ENCODE measurements at places on chromosomes 3 and 15.

DNA sequence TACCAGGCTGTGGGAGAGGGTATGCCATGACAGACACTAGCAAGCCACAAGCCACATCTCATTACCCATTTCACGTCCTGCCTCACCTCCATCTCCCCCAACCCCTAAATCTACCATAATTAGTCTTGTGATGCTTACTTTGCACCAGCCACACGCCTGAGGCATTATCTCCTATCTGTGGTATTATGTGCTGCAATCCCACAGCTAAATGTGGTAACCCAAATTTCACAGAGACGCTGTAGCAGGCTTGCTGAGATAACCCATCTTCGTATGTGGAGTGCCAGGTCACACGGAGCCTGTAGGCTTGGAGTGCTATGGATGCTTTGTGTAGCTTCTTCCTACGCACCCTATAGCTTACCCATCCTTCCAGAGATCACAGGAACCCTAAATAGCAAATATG lies 256.7 kb upstream of the KCNH8 start:
- DNase-seq, result no peak

DNA sequence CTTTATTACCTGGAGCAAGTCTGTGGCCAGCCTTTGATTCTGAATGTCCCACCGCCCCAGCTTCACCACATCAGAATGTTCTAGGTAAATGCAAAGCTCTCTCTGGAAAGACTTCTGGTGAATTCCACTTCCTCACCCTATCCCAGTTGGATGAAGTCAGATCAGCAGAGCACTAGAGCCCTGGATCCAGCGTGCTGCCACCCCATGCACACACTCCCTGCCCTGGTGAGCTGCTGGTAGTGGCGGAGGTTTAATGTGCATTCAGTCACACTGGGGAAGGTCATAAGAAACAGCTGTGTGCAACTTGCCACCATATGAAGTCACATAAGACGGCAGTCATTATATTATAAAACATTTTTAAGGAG lies 16.3 kb upstream of the SLC41A3 start:
- DNase-seq, result no peak

GRCh38 chr15:92753591-92753990 lies 98.0 kb upstream of the FAM174B start:
- DNase-seq, result no peak

DNA sequence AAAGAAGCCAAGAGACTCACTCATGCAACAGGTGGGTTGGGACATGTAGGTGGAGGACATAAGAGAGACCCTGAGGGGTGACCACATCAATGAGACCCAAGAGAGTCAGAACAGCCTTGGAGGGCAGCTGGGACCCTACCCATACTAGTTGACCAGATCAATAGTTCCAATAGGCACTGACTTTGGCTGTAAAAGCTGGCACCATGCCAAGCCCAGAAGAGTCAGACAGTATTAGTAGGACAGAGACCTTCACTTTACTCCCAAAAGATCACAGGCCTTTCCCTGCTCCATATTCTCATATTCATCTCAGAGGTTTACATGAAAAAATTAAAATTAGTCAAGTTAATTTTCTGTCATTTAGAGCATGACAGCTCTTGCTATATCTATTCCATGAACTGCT lies 20.9 kb upstream of the GABRR3 start:
- DNase-seq, result no peak

DNA sequence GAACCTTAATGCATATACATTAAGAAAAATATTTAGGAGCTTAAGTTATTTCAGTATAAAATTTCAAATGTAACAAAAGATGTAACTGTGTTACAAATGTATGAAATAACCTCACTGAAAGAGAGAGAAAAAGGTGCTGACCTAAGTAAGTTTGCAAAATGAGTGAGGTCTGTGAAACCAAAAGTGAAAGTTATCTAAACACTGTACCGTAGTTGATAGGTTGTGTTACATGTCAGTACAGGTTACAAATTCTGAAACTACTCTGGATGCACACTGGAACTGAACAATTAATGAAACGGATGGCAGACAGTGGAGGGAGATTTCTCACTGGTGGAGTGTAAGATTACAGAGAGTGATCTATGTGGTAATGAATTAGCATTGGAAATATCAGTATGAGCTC lies 420.7 kb downstream of the ZNF385D start:
- DNase-seq, result no peak

DNA sequence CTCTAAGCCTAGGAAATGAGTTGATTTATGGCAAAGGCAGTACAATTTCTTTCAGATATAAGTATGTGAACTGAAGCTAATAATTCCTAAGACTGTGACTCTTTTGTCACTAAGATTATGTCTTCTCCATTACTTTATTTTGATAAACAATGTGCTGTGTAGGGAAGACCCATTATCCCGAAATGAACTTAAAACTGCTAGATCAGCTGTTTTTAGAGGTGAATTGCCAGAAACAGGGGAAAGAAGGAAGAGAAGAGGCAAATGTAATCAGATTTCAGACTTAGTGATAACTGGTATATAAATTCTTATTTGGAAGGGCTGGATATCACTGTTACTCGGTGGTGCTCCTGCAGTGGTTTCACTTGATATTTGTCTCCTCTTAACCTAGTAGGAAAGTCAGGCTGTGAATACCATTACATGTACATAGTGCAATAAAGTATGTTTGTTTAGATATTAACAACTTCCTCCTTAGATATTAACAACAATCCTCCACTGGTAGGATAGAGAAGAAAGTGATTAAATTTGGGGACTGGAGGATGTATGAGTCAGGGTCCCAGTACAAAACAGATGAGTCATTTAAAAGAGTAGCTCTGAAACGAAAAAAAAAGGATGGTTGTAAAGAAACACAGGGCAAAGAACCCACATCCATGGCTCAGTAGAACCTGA lies 338.5 kb upstream of the KCNH8 start:
- DNase-seq, result no peak

DNA sequence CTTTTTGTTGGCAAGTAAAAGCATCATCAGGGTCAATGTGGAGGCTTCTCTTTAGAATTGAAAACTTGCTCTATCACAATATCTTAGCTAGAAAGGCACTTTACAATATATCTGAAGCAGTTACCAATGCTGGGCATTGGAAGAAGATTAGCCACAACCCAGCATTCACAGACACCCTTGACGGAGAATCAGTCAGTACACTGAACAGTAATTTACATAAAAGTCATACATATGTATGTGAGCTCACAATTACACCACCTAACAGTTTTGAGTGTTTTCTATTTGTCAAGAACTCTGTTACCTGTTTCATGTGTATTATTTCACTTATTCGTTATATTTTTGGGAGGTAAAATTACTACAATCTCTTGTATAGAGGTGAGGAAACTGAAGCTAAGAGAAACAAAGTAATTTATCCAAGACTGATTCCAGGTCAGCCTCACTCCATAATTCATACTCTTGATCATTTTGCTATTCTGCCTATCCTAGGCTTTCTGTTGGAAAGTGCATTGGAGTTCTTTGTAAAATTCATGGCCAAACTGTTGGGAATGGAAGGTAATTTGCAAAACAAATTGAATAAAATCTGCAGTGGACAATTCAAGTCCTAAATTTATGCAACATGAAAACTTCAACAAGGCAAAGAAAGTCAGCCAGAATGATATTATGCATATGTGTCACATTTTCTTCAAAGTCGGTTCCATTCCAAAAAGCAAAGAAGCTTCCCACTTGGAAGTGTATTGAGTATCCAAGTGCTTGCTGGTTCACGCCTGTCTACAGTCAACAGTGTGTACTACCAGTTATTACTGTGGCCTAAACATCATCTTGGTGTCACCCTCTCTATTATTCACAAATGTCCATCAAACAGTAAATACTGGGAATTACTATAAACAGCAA lies 223.7 kb upstream of the SEMA6D start:
- no peak for DNase-seq

DNA sequence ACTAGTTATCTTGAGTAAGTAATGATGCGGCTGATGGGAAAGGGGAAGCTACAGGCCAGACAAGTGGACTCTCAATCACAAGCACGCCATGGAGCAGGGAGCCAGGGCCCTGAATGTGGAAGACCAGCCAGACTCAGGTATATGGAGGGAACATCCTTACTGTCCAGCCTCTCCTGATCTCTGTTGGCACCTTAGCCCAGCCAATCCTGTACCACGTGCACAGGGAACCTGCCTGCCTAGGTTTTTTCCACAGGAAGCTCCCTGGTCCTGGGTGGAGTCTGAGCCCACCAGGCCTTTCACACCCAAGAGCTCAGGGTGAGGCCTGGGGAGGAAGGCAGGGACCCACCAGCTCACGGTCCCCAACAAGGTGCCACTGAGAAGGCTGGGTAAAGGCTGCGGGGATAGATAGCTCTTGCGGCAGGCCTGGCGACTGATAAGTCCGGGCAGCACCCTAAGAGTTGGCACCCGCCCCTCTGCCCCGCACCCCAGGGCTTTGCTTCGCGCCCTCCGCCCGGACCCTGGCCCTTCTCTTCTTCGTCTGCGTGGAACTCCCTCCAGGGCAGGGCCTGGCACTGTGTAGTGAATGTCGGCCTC lies 933 bp upstream of the APEH start:
- DNase-seq, result no peak

DNA sequence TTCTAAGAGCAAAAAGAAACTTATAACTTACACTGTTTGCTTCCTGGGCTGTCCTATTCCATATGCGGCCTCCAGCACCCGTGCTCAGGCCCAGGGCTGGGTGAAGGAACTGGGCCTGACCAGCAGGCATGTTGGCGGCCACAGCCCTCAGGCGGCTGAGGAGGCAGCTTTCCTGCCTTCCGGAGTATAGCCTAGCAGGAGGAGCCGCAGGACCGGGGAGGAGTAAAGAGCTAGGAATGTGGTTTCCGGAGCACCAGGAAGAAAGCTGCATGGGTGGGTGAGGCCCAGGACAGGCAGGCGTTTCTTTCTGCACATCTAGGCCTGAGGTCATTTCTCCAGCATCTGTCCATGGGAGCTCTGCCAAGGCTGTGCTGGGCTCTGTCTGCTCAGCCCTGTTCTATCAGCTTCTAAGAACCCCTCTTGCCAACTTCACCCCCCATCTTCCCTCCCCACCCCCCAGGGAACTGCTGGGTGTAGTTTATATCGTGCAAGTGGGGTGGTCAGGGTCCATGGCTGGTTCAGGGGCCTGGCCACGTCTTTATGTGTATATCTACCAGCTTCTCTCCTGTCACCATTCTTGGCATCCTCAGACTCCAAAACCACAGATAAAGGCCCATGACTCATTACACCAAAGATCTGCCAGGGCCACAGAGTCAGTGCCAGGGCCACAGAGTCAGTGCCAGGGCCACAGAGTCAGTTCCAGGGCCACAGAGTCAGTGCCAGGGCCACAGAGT lies 7.8 kb upstream of the KIF7 start:
- DNase-seq, result peak; percentile 80

DNA sequence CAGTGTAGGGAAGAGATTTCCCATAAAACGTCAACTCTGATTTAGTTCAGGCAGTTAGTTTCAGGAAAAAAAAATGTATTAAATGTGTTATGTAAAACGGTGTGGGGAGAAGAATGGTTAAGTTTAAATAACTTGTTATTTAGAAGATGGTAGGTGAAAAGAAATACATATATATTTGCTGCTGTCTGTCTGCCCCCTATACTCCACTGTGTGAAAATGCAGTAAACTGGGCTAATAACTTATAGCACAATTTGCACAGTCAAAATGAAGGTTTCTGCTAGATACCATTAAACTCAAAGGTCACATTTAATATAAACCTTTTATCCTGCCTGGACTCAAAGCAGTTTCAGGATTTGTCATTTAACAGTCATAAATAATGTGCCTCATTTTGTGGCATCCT lies 515.0 kb downstream of the FGF12 start:
- no peak for DNase-seq

DNA sequence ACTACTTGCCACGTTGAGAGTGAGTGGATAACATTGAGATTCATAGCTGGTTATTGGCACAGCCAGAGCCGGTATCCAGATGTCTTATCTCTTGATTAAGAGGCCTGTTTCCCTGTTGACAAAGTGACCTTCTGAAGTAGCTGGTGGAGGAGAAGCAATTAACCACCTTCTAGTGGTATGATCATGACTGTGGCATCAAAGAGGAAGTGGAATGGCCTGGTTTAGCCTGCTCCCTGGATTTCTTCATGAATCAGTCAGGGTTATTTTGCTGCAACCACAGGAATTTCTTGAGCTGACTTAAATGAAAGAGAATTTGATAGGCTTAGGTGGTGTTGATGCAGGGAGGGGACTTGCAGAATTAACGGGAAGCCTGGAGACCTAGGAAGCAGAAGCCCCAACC lies 398.3 kb downstream of the MFSD1 start:
- DNase-seq, result peak; percentile 52

DNA sequence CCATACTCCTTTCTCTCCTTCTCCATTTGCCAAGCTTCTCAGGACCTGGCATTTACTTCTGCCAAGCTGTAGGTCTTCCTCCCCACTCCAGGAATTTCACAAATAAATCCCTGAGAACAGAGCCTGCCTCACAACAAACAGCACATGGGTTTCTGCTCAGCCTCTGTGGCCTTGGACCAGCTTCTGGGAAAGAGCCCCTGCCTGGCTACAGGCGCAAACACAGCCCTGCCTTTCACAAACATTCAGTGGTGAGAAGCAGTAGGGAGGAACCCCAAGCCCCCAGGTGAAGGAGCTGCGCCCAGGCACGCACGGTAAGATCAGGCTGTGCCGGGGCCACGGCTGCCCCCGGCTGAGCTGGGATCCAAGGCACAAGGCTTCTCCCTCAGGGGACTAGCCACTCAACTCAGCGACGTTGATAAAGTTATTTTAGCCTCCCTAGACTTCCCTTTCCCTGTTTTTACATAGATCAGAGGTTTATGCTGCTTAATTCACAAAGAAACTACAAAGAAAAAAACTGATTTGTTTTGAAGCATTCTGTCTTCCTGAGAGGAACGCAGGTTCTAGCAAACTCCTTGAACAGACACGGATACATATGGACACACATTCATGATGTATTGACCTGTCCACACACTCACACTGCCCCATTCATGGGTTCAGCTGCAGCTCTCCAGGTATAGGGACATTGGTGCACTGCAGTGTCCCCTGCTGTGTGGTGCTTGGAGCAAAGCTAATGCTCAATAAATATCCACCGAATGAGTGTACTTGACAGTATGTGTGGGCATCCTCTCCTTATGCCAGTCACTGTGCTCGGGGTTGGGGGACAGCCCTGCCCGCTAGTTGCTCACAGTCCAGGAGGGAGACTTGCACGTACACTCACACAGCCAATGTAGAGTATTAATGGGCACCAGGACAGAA lies 25.4 kb downstream of the HES1 start:
- DNase-seq, result no peak

DNA sequence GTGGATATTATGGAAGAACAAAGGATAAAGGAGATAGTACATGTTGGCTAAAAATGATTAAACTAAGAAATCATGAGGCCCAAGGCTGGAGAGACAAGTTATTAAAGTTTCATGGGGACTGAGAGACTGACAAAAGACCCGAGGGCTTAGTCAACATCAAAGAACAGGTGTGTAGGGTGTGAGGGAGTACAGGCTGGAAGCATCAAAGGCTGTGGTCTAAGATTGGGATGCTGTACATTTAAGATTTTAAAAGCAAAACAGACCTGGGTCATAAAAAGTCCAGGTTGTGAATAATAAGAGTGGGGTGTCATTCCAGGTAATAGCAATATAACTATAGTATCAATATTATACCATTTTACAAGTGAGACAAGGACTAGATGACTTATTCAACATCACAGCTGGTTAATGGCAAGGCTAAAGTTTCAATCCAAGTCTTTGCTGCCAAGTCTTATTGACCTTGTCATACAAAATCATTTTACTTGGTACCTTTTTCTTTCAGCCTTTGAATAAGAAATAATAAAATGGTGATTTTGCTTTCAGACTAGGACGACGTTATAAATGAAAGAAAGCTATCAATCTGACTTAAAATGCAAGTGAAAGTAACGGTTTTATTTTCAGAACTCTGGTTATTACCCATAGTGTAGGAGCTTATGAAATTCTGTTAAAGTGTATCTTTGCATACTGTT lies 211.6 kb downstream of the TNIK start:
- no peak for DNase-seq

All from skeletal muscle cell (primary cell).